ENCODE measurements at places on chromosomes 2 and 18.

DNA sequence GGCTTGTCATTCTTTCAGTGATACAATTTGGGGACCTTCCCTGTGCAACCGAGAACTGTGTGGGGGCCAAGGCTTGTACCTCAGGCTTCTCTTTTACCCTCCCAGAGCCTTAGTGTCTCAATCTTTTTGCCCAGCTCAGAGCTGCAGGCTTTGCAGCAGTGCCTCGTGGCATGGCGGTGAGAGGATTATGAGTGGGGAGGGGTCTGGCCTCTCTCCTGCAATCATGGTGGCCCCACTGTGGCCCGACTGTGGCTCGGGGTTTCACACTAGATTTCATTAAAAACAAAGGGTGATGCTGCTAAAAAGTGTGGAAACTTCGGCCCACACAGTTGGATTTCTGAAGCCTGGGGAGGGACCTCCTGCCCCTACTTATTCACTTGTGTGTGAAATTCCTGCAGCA is 75.5 kb downstream of the CAPN13 start:
- DNase-seq, result no peak

DNA sequence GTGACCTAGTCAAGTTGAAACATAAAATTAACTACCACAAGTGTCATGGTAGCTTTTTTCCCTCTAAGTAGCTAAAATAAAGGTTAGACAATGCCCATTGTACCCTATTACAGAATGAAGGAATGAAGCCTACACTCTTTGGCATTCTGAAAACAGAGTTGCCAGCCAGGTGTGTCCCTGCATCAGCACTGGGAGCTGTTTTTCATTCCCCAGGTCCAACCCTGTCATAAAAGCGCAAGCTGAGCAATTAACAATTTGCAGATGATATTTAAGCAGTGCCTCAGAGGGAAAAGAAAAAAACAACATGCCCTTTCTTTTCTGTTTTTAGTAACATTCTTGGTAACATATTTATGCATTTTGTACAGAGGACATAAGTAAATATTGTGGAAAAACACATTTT is 46.8 kb upstream of the MGAT4A start:
- no peak for DNase-seq

GRCh38 chr2:125652280-125652679 is 1003.7 kb upstream of the GYPC start:
- DNase-seq, result no peak

DNA sequence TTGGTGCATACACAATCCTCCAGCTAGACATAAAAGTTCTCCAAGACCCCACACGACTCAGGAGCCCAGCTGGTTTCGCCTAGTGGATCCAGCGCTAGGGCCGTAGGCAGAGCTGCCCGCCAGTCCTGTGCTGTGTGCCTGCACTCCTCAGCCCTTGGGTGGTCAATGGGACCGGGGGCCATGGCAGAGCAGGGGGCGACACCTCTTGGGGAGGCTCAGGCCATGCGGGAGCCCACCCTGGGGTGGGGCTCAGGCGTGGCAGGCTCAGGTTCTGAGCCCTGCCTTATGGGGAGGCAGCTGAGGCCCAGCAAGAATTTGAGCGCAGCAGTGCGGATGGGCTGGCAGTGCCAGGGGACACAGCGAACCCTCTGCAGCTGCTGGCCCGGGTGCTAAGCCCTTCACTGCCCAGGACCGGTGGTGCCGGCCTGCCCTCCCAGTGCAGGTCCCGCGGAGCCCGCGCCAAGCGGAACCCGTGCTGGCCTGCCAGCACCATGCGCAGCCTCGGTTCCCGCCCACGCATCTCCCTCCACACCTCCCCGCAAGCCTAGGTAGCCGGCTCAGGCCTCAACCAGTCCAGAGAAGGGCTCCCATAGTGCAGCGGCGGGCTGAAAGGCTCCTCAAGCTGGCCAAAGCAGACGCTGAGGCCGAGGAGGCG is 1566.6 kb upstream of the SLC39A10 start:
- DNase-seq, result no peak

DNA sequence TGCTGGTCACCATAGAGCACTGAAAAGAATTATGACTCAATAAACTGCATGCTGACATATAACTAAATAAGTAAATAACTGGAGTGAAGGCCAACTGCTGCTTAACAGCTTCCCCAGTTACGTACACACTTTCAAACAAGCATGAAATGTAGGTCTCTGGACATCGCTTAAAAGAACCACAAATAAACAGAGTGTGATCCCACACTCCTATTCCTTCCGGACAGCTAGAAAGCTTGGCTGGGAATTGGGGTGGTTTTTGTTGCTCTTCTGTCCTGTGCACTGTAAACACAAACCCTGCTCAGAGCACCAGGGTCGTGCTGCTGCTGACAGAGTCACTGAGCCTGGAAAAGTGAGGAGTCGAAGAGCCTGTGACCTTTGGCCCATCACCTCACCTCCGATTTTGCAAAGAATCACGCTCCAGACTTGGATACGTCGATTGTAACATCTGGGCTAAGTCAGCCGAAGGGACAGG is 162.7 kb upstream of the NT5C1B start:
- no peak for DNase-seq

DNA sequence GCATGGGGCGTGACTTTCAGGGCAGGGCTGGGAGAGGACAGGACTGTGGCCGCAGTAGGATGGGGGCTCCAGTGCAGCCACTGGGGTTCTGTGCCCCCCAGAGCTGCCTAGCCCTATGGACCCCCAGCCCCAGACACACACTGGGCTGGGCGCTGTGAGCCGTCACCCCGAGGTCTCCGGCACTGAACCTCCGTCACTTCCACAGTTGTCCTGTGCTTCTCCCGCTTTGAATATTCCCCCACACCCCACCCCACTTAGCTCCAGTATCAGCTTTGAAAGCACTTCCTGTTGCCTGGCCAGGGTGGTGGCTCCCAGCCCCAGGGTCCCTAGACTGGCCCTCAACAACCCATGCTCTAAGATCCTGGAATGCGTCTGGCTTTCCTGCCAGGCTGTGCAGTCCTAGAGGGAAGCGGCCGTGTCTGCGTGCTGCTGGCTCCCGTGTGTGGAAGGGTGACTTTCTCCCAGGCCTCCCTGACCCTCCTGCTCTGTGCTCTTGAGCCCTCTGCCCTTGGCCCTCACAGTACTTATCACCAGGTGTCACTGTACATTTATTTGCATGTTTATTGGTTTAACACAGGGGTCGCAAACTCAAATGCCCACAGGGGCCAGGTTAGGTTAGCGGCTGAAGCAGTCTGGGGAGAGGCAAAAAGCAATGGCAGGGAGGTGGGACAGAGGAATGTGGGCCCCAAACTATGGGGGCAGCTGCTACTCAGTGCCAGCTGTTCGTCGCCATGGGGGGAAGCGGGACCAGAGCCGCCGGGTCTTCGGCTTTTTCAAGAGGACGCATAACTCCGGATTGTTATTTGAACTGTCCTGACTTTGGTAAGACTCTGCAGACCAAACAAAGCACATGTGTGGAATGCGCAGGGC is 9.9 kb downstream of the OBSL1 start:
- no peak for DNase-seq

- DNase-seq, result peak; percentile 35
These were observed 57.6 kb downstream of the PXDN start for GRCh38 chr2:1686784-1687105.

GRCh38 chr2:237283131-237283928 is 130.6 kb downstream of the COL6A3 start:
- DNase-seq, result no peak

GRCh38 chr18:62324917-62325805 is at the start of gene TNFRSF11A:
Gene TNFRSF11A (plus strand): TSS chr18:62325310. CDS start chr18:62325353, 43 bp downstream.
- peak; percentile 9 for DNase-seq

DNA sequence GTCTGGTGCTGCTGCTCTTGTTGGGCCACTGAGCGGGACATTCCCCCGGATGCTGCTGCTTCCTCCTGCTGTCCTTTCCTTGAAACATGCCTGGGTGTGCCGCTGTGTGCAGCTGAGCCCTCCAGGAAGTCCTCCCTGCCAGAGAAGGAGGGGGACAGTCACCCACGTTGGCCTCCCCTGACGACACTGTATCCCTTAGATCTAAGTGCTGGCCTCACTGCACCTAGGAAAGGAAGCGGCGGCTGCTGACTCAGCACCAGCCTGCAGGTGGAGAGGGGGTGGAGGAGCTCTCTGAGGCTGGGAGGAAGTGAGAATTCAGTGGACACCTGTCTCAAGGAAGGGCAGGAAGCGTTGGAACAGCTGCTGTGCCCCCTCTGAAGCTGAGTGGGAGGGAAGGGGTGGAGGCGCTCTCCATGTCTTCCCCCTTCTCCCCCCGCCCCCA is 239.8 kb downstream of the HAUS1 start:
- DNase-seq, result no peak

- DNase-seq, result no peak
These were observed 107.8 kb downstream of the NOL10 start for GRCh38 chr2:10581990-10582389.

GRCh38 chr2:37090019-37090477 is 5.7 kb downstream of the GPATCH11 start:
- DNase-seq, result no peak

GRCh38 chr18:32509111-32509510 is 38.4 kb upstream of the GAREM1 start:
- no peak for DNase-seq

All from Caki2 (cell line).